HCEC 1CT (cell line): ENCODE measurements at places on chromosomes 2 and 18.

- DNase-seq: no peak
These were observed 95.4 kb downstream of the SNTG2 start for GRCh38 chr2:1046067-1046466.

DNA sequence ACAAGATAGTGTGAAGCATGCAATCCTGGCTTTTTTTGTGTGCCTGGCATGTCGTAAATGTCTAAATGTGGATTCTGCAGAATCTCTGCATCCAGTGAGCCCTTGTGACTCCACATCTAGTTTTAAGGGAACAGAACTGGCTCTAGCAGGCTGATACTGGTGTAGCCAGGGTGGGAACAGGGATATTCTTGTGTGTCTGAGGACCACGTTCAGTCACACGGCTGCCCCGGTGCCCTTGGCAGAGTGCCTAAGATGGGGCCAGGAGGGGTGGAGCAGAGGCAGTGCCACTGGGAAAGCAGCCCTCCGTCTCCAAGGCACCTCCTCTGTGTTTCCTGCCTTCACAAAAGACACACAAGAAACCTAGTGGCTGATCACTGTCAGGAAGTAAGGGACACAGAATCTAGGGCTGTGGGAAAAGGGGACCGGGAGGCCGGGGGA lies 91.5 kb upstream of the PARD3B start:
- no peak for DNase-seq

DNA sequence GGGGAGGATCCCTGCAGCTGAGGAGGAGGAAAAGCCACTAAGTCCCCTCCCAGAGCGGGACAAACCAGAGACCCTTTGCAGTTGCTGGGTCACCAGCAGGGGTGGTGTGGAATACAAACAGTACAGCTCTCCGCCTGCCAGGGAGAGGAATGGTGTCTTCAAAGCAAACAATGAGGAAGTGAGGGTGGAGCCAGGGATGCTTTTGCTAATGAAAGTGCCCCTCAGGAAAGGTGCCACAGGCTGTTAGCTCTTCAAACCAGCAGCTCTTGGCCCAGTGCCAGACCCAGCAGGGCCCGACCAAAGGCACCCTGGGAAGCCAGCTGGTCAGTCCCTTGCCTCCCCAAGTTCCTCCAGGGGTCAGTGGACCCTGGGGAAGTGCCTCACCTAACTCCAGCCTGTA lies 102.8 kb downstream of the HIBCH start:
- DNase-seq: no peak

GRCh38 chr2:27723372-27724144 lies 48.0 kb upstream of the MRPL33 start:
- DNase-seq: peak; percentile 72

- no peak for DNase-seq
These were observed 33.9 kb downstream of the SOWAHC start for GRCh38 chr2:109648041-109648527.

DNA sequence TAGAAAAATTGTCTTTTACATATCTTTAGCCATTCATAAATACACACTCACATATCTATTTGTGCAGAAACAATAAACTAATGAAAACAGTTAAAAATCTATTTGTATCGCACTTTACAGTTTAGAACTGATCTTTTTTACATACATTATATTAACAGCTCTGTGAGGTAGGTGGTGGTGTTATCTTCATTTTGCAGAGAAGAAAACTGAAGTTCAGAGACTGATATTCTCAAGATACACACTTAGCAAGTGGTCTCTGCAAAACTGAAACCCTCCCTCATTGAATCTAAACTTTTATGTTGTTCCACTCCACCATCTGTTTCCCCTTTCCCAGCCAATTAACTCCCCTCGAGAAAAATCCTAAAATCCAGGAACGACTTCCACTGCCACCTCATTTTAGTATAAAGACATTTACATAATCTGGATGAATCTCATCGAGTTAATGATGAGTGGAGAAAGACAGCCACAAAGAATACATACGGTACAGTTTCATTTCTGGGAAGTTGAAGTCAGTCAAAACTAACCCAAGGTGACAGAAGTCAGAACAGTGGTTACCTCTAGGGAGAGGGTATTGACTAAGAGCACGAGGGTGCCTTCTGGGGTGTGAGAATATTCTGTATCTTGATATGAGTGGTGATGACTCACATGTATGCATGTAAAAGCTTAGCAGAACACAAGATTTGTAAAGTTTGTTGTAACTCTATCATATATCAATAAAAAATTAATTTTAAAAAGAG lies 524.2 kb upstream of the TCF4 start:
- peak; percentile 33 for DNase-seq

GRCh38 chr18:67518566-67518965 lies 2.0 kb upstream of the DSEL start:
- DNase-seq: peak; percentile 5

DNA sequence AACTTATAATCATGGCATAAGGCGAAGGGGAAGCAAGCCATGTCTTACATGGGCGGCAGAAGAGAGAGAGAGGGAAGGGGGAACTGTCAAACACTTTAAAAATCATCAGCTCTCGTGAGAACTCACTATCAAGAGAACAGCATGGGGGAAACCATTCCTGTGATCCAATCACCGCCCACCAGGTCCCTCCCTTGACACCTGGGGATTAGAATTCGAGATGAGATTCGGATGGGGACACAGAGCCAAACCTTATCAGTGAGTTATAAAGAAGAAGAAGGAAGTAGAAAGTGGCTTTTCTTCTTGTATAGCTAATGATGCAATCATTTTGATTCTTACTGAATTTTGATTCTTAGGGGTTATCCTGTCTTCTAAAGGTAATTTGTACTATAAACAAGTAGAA lies 51.4 kb downstream of the SMCHD1 start:
- no peak for DNase-seq

- peak; percentile 19 for DNase-seq
These were observed 56.1 kb downstream of the SF3B1 start for GRCh38 chr2:197378494-197379307.

GRCh38 chr2:98518101-98518500 lies 73.4 kb downstream of the INPP4A start:
- peak; percentile 17 for DNase-seq

GRCh38 chr2:219025637-219026585 lies 15.4 kb downstream of the CFAP65 start:
- no peak for DNase-seq

- DNase-seq: no peak
These were observed 519.4 kb upstream of the DSEL start for GRCh38 chr18:68035774-68036522.

- no peak for DNase-seq
These were observed 412.9 kb downstream of the SLC4A3 start for GRCh38 chr2:220040346-220040745.

- DNase-seq: no peak
These were observed 546.9 kb upstream of the PKDCC start for GRCh38 chr2:41500895-41501294.

DNA sequence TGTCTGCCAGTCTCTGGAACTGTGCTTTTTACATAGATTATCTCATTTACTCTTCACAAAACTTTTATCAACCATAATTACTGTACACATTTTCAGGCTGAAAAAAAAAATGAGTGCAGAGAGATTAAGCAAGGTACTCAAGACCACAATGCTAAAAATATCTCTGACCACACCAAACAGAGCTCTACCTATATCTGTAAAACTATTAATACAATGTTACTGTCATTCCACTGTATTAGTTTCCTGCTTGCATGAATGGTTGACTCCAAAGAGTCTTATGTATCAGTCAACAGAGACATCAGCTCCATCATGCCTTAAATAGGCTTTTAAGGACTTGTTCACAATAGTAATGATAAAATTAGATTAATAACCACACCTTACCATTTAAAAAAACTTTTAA lies 134.7 kb upstream of the CCDC150 start:
- DNase-seq: no peak

DNA sequence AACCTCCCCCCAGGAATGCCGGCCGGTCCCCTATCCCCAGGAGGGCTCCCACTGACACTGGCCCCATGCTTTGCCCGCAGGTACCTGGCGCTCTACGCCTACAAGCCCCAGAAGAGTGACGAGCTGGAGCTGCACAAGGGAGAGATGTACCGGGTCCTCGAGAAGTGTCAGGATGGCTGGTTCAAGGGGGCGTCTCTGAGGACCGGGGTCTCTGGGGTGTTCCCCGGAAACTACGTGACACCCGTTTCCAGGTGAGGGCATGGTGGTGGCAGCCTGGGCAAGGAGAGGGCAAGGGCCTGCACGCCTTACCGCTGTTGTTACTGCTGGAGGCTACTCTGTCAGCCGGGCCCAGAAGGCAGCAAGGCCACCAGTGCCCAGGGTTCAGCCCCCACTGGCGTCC lies 181.3 kb downstream of the SEPTIN10 start:
- no peak for DNase-seq

GRCh38 chr2:233240897-233241296 lies 10.6 kb upstream of the ATG16L1 start:
- no peak for DNase-seq

DNA sequence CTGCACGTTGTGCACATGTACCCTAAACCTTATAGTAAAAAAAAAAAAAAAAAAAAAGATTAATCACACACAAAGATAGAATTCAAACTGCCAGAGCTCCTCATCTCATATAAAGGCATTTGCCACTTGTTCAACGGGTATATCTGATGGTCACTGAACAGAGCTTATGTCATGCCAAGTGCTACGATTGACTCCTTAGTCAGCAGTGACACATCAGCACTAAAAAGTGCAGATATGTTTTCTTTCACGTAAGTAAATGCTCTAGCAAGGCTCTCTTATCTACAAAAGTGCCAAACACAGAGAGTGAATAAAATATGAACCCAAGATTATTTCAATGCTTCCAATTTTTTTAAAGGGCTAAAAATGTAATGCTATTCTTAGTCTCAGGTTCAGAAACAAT lies 1.1 kb downstream of the LMAN1 start:
- peak; percentile 75 for DNase-seq

DNA sequence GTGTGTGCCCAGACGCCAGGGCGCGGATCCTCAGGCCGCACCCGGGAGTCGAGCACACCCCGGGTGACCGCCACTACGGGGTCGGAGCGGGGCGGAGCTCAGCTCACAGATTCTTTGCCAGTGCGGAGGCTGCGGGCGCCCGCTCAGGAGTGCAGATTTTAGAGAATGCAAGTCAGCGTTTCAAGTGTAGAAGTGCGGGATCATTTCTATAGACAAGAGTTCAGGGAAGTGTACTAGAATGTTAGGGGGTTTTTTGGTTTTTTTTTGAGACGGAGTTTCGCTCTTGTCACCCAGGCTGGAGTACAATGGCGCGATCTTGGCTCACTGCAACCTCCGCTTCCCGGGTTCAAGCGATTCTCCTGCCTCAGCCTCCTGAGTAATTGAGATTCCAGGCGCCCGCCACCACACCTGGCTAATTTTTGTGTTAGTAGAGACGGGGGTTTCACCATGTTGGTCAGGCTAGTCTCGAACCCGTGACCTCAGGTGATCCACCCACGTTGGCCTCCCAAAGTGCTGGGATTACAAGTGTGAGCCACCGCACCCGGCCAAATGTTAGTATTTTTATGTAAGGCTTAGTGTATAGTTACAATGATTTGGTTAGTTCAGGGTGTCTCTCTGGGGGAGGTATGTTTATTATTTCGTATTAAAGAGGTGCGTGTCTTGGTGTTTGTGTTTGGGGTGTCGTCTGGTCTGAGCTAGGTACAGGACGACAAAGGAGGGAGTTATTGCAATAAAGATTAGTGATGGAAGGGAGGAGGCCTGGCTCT lies 619 bp upstream of the FAM168B start:
- peak; percentile 62 for DNase-seq

- no peak for DNase-seq
These were observed 18.0 kb upstream of the KCNG2 start for GRCh38 chr18:79779700-79780190.

DNA sequence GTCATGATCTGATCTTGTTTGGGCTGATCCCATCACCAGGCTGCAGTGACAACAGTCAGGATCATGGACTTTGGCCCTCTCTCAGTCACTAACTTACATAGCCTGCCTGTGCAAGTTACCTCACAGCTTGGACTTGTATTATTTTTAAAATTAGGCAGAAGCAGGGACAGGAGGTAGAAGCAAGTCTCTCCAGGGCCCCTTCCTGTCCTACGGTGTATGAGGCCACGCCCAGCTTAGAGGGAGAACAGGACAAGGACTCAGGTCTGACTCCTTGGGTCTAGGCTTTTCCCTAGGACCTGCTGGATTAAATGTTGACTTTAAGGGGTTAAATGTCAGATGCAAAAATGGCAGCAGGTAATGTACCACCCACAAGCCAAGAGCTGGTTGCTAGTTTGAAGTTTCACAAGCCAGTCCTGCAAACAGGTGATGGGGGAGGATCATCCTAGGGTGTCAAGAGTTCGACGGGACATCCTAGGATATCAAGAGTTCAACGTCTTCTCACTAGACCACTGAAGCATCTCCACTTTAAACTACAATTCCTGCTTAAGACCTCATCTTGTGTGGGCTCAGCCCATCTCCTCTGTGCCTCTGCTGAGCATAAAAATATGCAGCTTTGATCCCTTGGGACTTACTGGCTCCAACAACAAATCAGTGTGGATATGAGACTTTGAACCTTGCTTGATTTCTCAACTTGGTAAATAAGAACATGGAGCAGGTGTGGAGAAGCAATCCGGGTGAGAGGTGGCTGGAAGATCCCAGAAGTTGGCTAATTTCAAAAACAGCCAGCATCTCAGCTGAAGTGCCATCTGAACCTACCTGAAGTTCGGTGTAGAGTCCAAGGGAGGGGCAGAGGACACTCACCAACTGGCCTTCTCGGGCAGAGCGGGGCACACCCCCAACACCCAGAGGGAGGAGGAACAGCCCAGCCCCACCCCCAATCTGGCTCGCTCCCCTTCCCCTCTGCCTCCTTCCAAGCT lies 39.5 kb downstream of the SFXN5 start:
- DNase-seq: no peak

GRCh38 chr2:172817411-172817810 lies 81.8 kb downstream of the RAPGEF4 start:
- DNase-seq: peak; percentile 19

DNA sequence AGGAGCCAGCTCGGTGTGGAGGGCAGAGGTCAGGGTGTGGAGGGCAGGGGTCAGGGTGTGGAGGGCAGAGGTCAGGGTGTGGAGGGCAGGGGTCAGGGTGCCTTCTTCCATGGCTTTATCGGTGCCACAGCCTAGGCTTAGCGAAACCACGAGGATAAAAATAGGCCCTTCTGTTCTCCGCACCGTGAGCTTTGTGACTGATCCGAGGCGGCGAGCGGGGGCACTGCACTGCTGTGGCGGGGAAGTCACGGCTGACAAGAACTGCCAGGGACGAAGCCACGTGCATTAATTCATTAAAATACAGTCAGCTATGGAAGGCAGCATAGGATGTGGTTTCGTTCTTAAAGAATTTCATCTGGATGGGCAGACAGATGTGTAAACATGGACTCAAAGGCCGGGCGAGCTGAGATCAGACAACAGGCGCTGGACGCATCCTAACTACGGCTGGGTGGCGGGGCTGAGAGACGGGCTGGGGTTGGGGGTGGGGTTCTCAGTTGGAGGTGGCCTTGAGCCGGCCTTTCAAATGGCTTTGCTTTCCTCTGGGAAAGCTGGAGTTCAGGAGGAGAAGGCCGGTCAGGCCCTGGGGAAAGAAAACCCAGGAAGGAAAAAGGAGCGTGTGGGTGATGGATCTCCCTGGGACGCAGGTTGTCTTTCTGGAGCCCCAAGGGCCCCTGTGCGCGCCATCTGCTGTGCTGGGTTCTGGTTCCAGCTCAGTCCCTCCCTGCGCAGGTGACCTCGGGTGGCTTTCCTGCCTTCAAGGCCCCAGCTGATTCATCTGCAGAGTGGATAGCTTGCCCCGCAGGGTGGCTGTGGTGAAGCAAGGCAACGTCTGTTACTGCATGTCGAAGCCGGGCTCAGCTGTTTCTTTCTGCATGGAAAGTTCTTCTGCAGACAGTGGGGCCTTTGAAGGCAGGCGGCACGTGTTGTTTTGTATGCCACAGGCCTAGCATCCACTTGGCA lies 958 bp upstream of the ALLC start:
- no peak for DNase-seq
